ENCODE measurements at places on chromosomes 13 and 19.

- DNase-seq, result no peak
Measured at GRCh38 chr13:48291730-48292129, 11.8 kb upstream of the RB1 start.

DNA sequence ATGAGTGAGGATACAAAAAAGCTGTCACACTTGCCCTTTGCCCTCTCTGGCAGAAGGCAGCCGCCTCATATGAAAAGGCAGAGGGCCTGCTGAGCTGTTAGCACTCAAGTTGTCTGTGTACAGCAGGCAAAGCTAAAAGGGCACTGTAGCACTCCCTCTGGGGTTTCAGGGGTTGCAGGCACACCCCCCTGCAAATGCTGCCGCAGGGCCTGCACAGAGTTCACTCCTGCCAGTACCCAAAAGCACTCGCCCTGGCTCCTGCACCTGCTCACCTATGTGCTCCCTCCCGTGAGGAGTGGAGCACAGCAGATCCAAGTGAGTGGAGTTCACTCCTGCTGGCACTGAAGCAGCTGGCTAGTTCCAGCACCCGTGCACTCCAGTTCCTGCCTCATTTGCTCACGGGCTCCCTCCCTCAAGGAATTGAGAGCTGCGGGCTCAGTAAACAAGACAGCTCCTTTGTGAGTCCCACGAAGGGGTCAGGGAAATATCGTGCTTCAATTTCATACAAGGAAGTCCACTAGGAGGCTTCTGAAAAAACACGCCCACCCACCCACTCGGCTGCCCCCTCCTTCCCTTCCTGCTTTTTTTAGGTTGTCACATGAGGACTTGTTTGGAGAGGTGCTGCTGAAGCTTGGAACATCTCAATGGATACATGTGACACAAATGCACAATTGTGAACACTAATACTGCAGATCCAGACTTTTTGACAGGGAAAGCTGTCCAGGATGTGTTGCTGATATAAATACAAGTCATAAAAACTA lies 9.9 kb upstream of the RCBTB2 start:
- no peak for DNase-seq

DNA sequence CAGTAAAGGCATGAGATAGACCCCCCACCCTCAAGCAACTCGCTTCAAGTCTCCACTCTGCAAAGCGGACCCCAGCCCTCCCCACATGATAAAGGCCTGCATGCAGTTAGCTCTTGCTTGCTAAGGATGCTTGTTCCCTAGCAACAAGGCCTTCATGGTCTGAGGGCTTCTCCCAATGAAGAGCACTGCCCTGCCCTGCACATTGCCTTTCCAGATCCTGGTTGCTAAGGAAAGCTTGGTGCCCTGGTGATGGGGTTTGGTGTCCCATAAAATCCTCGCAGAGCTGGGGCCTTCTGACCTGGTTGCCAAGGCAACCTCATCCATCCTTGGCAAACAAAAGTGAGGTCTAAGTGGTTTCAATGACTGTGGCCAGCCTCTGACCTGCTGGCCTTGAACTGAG lies 6.0 kb downstream of the DBP start:
- DNase-seq, result no peak

- no peak for DNase-seq
Measured at GRCh38 chr19:6868351-6868750, 19.0 kb upstream of the ADGRE1 start.

DNA sequence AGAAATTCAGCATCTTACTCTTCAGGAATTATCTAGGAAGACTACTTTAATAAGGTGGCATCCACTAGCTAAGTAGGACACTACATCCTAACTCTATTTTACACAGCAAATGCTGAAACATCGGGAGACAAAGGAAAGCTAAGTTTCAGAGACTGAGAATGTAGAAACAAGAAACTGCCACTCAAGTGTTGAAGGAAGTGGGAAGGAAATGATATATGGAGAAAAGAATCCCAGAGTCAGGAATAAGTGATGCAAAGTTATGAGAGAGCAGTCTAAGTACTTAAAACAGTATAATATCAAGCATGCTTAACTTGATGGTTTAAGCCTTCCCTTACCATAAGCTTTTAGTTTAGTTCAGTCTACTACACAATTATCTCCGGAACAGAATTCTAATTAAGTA lies 52.4 kb downstream of the RBM26 start:
- DNase-seq, result no peak
